ENCODE measurements at places on chromosomes 13 and 19.
A peak's percentile ranks its signal among the peaks of the same experiment; 100 is the strongest.

DNA sequence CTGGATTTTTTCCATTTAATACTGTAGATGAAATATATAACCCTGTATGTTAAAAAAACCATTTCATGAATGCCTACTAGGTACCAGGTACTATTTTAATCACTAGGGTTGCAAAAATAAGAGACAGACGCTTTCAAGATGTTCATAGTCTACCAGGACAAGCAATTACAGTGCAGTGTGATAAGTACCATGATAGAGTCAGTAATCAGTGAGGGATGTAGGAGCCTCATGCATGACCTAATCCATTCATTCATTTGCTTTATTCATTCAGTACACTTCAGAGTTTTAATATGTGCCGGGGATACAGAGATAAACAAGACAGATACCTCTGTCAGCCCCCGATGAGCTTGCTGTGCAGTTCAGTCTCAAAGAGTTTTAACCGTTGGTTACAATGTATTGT lies 3.0 kb downstream of the WASF3 start:
- DNase-seq, result no peak

GRCh38 chr13:65090186-65090585 lies 2139.9 kb downstream of the PCDH9 start:
- no peak for DNase-seq

DNA sequence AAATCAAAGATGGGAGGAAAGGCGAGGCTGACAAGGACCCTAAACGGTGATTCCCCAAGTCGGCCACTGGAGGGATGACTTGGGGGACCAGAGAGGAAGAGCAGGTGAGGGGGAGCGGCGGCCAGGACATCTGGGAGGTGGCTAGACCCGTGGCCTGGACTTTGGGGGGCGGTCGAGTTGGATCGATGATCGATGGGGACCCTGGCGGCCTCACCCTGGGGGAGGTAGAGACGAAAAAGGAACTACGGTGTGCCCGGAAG lies 7.7 kb upstream of the CIRBP start:
- no peak for DNase-seq

GRCh38 chr13:79830426-79830825 lies 349.5 kb downstream of the NDFIP2 start:
- DNase-seq, result no peak

GRCh38 chr13:78841358-78841963 lies 182.5 kb upstream of the OBI1 start:
- peak; percentile 100 for DNase-seq

DNA sequence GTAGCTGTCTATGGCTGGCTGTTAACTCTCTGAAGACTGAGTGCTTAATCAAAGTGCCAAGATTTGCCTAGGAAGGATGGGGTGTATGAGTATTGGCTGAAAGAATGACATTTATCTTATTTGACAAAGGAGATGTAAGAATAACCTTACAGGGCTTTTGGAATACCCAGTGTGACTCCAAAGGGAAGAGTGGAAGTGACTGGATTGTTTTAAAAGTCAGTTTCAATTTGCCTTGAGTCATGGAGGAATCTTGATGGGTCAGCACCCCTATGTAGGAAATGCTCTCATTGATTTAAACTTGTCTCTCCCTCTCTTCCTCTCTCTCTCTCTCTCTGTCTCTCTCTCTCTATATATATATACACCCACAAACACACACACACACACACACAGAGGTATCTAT lies 118.4 kb upstream of the CLDN10 start:
- DNase-seq, result no peak

DNA sequence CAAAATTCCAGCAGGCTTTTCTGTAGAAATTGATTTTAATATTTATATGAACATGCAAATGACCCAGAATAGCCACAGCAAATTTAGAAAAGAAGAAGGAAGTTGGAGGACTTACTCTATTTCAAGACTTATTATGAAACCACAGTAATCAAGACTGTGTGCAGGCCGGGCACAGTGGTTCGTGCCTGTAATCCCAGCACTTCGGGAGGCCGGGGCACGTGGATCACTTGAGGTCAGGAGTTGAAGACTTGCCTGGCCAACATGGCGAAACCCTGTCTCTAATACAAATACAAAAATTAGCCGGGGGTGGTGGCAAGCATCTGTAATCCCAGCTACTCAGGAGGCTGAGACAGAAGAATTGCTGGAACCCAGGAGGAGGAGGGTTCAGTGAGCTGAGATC lies 6.0 kb upstream of the FFAR2 start:
- no peak for DNase-seq

DNA sequence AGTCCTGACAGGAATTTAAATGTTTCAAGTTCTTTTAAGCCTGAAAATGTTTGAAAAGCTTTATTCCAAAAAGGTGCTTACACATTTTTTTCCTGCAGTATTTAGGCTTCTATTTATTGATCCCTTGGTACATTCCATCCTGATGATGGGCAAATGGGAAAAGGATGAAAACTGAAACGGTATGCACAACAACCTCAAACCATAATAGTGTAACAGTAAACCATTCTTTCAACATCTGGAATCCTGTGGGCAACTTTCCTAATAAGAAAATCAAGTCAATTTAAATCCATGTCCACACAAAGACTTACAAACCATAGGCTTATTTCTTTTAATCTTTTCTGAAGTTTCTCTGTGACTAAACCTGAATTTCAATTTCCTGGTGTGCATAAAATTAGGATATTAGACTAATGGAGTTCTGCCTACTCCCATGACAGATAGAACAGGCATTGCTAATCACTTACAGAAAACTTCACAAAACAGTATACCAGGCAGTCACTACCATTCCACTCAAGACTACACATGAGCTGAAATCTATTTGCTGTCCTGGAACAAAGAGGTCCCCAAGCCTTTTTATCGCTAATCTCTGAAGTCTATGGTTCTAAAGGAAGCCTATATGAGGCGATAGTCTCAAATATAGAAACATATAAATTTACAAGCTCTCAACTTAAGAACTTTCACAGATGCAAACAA lies 103.3 kb downstream of the DLEU7 start:
- no peak for DNase-seq

GRCh38 chr13:104900191-104900817 lies 1635.2 kb downstream of the EFNB2 start:
- no peak for DNase-seq

DNA sequence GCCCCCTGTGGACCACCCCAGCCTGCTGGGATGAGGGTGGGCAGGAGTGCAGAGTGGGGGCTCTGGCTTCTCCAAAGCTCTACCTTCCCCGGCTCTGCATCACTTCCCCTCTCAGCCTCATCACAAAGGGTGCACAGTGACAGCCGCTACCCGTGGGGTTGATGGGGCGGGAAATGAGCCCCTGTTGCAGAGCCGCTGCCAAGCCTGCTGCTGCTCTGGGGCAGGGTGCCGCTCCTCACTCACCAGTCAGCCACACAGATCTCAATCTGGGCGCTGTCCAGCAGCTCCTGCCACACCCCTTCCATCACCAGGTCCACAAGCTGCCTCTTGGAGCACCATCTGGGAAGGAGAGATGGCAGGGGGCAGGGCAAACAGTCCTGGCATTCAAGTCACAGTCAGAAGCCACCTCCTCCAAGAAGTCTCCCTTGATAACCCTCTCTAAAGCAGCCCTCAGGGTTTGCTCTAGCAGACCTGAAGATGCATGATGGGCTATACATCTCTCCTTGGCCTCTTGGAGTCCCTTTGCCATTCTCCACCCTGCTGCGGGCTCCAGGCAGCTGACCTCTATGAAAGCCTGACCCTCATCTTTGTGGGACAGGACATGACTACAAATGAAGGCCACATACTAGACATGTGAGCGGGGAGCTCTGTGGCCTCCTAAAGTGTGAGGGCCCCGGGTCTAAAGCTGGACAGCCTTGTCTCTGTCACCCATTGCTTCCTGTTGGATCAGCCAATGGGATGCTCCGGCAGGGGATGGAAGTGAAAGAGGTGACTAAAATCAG lies 15.7 kb downstream of the MRPS12 start:
- DNase-seq, result no peak

GRCh38 chr19:55316646-55317045 lies 8.5 kb downstream of the TMEM150B start:
- no peak for DNase-seq

- no peak for DNase-seq
Observed at GRCh38 chr19:572743-573518, 535 bp downstream of the BSG start.

DNA sequence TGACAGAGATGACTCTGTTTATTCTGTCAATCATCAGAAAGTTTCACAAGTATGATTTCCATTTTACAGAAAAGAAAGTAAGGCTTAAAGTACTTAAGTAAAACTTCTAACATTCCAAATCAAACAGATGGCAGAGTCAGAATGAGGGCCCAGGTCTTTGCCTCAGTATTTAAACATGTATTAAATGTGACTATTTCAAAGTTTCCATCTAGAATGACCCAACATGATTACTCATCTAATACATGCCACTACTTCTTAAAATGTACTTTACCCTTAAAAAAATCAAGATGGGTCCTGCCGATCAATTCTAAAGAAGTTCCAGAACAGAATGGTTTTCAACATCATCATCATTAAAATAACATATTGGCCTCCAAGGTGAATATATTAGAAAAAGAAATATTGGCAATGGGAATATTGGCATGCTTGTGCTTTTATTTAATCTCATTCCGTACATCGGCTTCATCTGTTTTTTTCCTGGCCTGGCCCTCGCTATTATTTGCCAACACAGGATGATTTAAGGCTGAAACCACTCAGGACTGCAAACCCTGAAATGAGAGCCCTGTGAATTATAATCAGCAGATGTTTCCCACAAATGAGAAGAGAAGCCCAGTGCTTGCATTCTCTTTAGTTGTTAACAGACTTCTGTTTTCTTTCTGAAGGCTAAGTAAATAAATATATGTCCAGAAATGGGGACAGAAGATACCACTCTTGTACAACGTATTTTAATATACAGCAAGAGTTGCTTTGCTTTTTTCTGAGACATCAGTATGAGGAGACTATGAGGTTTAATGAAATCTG lies 340.0 kb downstream of the DNAJC15 start:
- DNase-seq, result no peak

DNA sequence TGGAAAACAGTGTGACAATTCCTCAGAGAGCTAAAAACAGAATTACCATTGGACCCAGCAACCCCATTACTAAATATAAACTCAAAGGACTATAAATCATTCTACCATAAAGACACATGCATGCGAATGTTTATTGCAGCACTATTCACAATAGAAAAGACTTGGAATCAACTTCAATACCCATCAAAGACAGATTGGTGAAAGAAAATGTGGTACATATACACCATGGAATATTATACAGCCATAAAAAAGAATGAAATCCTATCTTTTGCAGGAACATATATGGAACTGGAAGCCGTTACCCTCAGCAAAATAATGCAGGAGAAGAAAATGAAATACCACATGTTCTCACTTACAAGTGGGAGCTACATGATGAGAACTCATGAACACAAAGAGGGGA lies 20.8 kb upstream of the FGF14 start:
- no peak for DNase-seq

GRCh38 chr13:76271728-76272232 lies 614.4 kb downstream of the KCTD12 start:
- no peak for DNase-seq

DNA sequence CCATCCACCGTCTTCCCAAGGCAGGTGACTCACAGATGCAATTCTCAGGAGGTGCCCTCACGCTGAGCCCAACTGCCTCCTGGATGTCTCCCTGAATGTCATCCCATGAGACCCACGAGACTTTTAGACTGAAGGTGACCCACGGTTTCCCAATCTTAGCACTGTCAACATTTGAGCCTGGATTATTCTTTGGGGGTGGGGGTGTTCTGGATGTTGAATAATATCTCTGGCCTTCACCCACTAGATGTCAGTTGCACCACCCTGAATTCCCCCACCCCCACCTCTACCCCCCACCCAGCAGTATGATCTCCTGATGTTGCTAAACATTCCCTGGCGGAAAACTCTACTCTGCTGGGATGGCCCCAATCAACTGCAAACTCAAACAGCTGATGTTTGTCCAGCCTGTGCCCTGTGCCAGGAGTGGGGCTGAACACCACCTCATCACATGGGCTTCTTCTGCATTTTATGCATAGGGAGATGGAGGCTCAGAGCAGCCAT lies 2.2 kb upstream of the CYP4F22 start:
- no peak for DNase-seq

DNA sequence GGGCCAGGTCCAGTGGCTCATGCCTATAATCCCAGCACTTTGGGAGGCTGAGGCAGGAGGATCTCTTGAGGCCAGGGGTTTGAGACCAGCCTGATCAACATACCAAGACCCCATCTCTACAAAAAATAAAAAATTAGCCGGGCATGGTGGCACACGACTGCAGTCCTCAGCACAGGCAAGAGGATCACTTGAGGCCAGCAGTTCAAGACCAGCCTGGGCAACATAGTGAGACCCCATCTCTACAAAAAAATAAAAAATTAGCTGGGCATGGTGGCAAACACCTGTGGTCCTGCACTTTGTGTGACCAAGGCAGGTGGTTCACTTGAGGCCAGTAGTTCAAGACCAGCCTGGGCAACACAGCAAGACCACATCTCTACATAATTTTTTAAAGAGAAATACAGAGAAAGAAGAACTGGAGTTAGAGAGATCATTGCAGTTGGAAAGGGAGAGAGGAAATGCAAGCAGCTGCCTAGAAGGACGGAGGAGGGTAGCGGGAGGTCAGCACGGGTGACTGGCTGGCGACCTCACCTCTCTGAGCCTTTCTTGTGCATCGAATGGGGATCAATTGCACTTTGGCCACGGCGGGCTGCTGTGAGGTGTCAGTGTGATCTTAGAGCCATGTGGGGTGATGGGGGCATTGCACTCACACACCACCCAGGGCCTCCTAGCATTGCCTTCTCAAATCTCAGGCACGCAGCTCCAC lies 13.9 kb downstream of the BCAM start:
- no peak for DNase-seq

DNA sequence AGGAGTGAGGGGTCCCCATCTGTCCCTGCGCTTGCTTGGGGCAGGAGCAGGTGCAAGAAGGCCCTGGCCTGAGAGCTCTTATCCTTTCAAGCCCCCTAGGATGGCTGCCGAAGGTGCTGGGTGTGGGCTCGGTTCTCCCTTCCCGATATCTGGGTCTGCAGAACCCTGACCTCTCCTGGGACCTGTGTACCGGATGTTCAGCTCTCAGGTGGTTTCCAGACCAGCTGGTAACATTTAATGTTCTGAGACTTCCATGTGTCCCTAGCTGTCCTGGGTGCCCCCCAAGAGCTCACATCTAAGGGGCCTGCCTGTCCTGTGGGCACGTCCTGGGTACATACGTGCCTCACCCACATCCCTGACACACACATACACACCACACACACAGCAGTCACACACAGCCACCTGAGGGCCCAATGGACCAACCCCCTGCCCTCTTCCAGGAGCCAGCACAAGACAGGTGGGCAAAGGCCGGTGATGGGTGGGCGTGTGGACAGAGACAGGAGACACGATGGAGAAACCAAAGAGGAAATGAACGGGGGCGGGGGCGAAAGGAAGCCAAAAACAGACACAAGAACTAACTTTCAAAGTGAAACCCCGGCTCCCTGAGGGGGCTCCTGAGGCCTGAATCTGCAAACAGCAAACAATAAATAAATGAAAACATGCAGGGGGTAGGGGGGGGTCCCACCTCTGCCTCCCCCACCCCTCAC lies 124.3 kb downstream of the PTPRS start:
- no peak for DNase-seq

GRCh38 chr19:1384085-1384462 lies 367 bp downstream of the NDUFS7 start:
- no peak for DNase-seq

- peak; percentile 25 for DNase-seq
Observed at GRCh38 chr19:53772943-53773342, 51.2 kb downstream of the NLRP12 start.

- DNase-seq, result no peak
Observed at GRCh38 chr13:23848019-23848418, 41.2 kb downstream of the MIPEP start.

- no peak for DNase-seq
Observed at GRCh38 chr19:12689581-12690216, 1.9 kb downstream of the GNG14 start.

GRCh38 chr13:67139551-67139950 lies 90.6 kb downstream of the PCDH9 start:
- peak; percentile 31 for DNase-seq
